ENCODE measurements at places on chromosomes 11 and 22.

DNA sequence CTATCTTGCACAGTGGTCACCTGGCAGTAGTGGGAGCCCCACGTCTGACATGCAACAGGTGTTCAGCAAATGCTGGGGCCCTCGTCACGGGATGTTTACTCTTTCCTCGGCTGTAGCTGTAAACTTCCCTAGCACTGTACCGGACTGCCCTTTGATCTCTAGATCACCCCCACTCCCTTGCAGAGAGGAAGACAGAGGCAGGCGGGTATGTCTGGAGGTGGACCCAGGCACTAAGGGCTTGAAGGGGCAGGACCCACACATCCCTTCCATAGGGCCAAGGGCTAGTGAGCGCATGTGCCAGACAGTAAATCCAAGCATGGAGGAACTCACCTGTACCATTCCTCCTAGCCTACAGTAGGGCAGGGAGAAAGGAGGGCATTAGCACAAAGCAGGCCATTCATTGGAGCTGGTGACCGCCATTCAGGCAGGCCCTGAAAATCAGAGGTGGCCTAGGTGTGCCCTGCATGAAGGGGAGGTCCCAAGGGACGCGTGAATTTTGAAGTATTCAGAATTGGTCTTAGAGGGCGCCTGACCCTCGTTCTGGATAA lies 1.9 kb upstream of the SMTN start:
- DNase-seq: no peak

- DNase-seq: no peak
Observed at GRCh38 chr11:74550991-74551753, 41.2 kb upstream of the POLD3 start.

GRCh38 chr11:68040101-68040956 lies 1.5 kb downstream of the TCIRG1 start:
- DNase-seq: no peak

DNA sequence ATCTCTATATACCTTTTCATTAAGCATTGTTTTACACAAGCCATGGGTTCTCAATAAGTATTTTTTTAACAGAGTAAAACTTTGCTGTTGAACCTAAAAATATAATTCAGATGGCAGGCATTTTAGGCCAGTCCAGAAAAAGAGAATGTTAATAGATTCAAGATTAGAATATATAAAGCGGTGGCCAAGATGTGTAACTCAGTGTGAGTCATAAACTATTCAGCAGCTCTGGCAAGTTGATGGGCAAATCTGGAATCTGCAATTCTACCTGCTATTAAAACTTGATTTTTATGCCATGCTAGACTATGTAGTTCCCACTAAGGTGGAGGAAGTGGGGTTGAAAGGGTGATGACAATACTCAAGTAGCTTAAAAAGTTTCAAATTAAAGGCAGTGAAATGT lies 45.4 kb downstream of the CASP12 start:
- DNase-seq: no peak

DNA sequence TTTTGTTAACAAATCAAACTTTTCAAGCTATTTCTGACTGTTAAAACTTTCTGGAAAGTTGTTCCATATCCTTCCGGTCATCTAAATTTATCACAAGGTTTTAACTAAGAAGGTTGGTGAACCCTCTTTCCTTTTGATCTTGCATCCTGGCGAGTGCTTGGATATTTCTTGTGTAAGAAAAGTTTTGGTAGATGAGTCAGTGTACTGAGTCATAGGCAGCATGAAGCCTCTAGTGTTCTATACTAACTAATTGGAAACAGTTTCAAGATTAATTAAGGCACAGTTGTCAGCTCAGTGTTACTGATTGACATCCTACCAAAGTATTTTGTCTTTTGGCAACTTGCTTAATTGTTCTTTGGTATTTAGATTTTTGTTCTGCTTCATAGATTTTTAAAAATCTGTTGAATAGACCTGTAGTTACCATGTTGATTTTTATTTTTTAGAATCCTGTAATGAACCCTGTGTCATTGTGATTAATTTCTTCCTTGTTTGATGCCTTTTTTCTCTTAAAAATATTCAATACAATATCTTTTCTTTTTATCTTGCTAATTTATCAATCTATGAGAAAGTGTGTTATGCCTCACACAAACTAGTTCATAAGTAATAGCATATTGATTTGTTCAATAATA lies 38.0 kb downstream of the METTL15 start:
- DNase-seq: no peak

DNA sequence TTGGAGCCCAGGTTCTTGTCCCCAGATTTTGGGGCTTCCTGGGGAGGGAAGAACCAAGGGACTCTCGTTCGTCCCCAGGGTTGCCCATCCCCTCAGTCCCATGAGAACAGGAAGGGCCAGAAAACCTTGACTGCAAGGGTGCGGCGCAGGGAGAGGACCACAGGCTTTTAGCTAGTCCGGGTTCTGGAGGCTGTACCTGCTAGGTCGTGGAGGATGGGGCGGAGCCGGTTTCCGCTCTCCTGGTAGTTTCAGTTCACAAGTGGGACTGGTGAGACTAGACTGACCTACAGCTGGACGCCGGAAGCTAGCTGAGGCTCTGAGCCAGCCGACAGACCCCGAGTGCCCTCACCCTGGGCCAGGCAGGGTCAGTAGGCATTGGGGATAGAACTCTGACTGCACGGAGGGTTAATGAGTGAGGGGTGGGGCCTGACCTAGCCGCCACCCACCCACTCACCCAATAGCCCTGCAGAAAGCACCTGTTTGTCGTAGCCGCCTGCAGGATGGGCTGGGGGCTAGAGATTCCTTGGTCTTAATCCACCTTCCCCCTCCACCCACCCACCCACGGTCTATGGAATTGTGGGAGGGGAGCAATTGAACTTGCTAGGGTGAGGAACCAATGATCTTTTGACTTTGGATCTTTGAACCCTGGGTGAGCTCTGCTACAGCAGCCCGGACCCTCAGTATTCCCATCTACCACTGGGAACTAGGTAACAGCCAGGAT lies 1.5 kb downstream of the MAFF start:
- no peak for DNase-seq

- DNase-seq: no peak
Observed at GRCh38 chr22:20052309-20053259, 27.5 kb upstream of the DGCR8 start.

Measured in stimulated activated CD8-positive, alpha-beta memory T cell treated with anti-CD3 and anti-CD28 coated beads, Interleukin-4, amount 100 ng/mL, for 4 hours (primary cell).